RWPE2 (cell line): ENCODE measurements at places on chromosomes 6 and 20.

DNA sequence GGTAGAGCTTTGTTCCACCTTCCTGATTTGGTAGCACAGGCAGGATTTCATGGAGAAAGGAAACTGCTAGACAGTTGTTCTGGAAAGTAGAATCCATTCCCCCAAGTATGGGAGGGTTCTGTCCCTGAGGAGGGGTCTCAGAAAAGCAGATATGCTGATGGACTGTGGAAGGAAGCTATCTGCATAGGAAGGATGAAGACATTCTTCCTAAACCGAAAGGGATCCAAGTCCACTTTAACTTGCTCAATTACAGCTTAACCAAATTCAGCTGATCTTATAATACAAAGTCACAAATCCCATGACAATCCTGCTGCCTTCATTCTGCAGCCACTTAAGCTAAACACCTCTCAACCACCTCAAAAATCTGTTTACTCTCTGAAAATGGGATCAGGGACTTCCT, 2.6 kb downstream of the MAN1A1 start:
- no peak for DNase-seq

GRCh38 chr6:4953440-4953839, 50.4 kb downstream of the RPP40 start:
- no peak for DNase-seq

GRCh38 chr6:17580518-17581048, 19.5 kb upstream of the FAM8A1 start:
- DNase-seq = no peak

DNA sequence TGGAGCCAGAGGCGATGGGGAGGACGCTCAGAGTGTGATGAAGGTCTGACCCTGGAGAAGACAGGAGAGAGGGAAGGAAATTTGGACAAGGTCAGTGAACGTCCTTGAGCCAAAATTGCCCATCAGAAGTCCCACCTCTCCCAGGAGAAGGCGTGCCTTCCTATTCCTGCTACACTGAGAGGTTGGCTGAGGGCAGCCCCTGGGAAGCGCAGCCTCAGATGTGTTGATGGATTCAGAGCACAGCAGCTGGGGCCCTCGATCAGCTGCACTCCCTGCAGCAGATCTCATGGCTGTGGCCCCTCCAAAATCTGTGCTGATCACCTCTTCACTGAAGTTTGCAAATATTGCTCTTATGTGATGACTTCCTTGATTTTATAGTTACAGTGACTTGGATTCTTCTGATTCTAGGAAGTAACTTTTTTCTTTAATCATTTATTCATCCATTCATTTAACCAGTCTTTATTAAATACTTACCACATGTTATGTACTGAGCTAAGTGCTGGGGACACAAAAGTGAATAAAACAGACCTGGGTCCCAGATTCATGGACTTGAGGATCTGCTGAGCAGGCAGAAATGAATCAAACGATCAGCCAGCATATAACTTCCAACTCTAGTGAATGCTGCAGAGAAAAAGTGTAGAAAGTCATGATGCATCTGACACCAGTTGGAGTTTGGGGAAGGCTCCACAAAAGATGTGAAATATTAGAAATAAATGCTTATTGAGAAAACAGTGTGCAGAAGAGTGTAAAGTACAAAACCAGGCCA, 69.6 kb upstream of the ARMC2 start:
- no peak for DNase-seq

DNA sequence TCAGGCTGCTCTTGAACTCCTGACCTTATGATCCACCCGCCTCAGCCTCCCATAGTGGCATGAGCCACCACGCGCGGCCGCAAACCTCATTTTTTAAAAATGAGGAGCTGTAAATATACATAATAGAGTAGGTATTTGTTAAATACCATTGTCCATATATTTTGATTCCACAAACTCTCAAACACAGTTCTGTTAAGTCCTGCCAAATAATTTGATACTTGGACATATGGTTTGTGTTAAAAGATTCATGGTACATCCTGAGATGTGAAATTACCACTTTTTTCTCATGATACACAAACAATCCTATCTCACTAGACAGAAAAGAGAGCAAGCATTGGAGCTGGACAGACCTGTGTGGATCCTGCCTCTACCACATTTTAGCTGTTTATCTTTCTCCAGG, 334.1 kb upstream of the KCNQ5 start:
- DNase-seq = no peak
